ENCODE measurements at places on chromosomes 6 and 20.

- DNase-seq, result no peak
These were observed 57.8 kb upstream of the ARID1B start for GRCh38 chr6:156719395-156719719.

DNA sequence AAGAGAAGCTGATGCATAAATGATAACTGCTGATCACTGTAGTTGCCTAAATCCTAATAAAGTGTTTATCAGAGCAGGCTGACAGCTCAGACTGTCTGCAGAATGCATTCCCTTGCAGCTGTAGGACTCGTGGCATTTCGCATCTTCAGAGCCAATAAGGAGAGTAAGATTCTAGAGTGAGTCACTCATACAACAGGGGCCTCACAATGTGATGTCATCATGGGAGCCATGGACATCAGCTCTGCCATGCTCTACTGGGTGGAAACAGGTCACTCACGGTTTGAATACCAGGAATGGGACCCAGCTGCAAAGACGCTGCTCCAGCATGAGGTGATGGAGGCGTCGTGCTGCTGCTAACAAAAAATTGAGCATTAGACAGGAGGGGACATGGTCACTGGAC lies 7.4 kb downstream of the FAM209B start:
- no peak for DNase-seq

DNA sequence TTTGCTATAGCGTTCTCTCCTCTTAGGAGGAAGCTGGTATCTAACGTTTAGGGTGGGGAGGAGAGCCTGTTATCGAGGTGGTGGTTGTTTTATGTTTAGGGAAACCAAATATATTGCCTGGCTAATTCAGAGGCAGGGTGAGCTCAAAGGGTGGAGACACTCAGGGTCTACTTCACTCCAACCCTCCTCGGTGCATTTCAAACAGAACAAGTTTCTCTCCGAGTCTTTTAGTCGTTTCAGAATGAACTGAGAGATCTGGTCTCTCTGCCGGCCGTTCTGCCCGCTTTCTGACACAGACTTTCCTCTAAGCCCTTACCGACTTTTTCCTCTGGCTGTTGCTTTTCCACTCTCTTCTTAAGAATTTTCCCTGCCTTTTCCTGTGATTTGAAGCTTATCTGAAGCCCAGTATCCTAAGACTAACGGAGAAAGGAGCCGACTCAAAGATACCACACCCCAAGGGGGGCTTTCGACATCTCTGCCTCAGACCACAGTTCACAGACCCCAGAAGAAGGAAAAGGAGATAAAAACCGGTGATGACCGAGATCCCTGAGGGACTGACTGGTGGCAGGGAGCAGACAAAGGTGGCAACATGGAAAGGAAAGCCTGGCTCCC lies 865 bp downstream of the STK38 start:
- no peak for DNase-seq

DNA sequence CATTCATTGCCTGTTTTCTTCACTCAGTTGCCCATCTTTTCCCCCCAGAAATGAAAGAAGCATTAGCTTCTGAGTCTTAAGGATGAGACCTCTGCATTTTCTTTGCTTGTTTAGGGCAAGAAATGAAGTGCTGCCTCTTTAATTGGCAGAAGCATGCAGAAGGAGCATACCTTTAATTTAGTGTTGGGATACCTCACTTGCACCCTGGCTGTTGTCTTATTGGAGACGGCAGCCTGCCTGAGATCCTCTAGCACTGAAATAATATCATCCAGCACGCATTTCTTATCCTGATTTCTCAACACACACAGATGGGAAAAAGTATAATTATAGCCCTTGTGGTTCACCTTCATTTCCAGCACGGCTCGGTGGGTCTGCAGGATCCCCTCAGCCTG lies 43.1 kb downstream of the PTCHD4 start:
- no peak for DNase-seq

- no peak for DNase-seq
These were observed 3.7 kb upstream of the LPIN3 start for GRCh38 chr20:41336711-41337492.

- DNase-seq, result no peak
These were observed 27.9 kb upstream of the SPDEF start for GRCh38 chr6:34583861-34584604.

GRCh38 chr6:119297049-119297448 lies 52.5 kb downstream of the MAN1A1 start:
- no peak for DNase-seq

GRCh38 chr6:123941855-123942254 lies 138.2 kb downstream of the NKAIN2 start:
- DNase-seq, result no peak

DNA sequence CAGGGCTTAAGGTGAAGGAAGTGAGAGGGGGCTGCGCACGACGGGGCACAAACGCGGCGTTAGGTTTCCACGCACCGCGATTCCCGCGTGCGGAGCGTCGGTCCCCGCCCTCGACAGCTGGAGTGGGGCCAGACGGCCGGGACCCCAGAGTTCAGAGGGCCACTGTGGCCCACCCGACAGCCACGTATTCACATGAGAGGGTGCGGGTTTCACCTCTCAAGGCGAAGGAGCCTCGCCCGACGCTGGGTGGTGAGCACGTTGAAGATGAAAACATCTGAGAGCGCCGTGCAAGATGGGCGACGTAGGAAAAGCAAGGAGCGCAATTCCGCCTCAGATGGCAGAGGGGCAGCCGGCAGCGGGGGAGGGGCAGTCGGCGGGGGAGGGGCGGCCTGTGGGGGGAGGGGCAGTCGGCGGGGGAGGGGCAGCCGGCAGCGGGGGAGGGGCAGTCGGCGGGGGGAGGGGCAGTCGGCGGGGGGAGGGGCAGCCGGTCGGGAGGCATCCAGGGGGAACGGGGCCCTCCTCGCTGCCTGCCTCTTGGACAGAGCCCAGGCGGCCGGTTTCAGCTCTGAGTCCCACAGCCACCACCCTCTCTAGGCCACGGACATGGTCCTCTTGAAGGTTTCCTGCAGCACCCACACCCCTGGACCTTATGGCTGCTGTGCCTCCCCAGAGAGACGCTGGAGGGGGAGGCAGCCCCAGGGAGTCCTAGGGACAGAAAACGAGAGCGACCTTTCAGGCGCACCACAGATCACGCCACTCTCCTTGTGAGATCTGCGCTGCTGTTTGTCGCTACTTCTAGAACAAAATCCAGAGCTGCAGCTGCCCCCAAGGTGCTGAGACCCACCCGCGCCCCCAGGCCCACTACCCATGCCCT lies 113.7 kb downstream of the DLL1 start:
- DNase-seq, result no peak

GRCh38 chr6:142184307-142184706 lies 37.2 kb downstream of the VTA1 start:
- no peak for DNase-seq

DNA sequence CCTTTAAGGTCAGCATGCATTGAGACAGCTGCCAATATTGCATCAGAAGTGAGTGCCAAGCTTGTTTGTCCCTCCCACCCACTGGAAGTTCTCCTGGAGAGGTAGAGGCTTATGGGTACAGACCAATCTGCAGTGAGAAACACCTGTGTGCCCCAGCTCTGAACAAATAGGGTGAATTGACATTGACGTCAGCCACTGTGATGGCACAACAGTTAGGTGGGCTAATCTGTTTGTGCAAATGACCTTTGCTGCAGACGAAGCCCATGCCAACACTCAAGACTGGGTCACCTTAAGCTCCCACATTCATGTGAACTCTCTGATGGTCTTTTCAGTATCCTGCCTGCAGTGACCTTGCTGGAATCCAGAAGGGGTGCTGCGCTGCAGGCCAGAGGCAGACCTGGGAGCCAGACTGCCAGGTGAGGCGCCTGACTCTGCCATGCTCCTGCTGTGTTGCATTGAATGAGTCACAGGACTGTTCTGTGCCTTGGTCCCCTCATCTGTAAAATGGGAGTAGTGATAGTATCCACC lies 99.9 kb downstream of the ALDH8A1 start:
- no peak for DNase-seq

GRCh38 chr6:143349530-143349929 lies 101.0 kb downstream of the ADAT2 start:
- DNase-seq, result no peak

- DNase-seq, result no peak
These were observed 82.7 kb downstream of the FARS2 start for GRCh38 chr6:5343998-5344397.

DNA sequence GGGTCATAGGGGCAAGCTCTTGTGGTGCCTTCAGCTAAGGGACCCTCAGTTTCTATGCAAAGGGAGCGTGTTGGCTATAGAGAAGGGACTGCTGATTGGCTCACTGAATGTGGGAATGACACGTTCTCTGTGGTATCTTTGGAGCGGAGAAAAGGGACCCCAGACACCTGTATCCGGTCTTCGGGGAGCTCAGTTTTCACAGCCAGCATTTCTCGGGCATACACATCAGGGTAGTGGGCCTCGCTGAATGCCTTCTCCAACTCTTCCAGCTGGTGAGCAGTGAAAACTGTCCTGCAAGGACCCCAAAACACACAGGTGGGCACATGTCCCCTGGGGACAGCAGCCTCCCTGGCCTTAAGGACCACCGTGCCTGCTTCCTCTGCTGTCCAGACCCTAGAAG lies 3.3 kb downstream of the VSX1 start:
- DNase-seq, result no peak

- no peak for DNase-seq
These were observed 11.0 kb downstream of the GFRA4 start for GRCh38 chr20:3652221-3652620.

DNA sequence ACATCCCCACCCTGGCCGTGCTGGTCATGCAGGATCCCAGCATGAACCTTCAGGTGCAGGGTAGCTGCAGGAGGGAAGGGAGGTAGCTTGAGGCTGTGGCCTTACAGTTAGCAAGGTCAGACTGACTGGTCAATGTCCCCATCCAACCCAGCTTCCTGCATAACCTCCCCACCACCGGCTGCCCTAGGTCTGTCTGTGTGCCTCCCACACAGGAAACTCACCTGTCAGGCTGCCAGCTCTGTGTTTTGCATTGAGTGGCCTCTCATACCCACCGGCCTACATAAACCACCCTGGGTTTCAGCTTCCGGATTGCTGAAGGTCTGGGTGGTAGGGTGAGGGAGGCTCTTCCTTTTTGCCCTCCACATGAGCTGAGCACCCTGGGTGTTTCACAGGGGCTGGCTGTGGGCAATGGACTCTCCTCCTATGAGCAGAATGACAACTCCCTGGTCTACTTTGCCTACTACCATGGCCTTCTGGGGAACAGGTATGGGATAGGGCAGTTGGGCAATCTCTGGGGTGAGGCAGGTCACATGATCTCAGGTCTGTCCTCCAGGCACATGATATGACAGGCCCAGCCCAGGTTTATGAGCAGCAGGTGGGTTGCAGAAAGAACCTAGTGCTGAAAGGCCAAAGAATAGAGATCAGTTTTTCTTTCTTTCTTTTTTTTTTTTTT lies 1.8 kb downstream of the CTSA start:
- DNase-seq, result no peak

- DNase-seq, result no peak
These were observed 492.1 kb downstream of the MAFB start for GRCh38 chr20:40196846-40197436.

- no peak for DNase-seq
These were observed 328.7 kb downstream of the UTRN start for GRCh38 chr6:144613859-144614258.

GRCh38 chr20:10800288-10800687 lies 126.5 kb upstream of the JAG1 start:
- DNase-seq, result no peak

DNA sequence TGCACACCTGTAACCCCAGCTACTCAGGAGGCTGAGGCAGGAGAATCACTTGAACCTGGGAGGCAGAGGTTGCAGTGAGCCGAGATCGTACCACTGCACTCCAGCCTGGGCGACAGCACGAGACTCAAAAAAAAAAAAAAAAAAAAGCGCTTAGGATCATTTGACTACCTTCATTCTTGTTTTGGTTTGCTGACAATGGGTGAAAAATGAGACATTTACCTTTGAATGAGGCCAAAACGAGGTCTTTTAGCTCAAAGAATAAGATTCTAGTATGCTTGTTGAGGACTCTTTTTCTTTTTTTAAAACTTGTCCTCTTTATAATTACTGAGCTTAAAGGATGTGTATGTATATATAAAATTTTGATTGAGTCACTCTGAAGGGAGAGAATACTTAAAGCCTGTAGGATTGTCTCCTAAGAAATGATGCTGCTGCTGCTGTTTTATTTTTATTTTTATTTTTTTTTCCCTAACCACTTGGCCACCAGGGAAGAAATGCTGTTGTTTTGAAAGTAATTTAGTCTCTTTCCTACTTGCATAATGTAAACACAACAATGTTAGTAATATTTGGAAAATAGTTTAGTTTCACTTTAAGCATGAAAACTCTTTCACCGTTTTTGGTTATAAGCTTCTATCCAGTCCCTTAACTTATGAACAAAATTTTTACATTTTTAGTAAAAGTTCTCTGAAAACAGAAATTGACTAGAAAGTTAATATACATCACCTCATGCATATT lies 7.9 kb downstream of the UBR2 start:
- DNase-seq, result no peak

GRCh38 chr6:169724494-169725124 lies at the start of gene PHF10:
Gene PHF10 (minus strand): TSS chr6:169724500. CDS start chr6:169723931, 569 bp downstream.
- peak; percentile 63 for DNase-seq

- no peak for DNase-seq
These were observed 121.8 kb downstream of the COL9A1 start for GRCh38 chr6:70180901-70181599.

DNA sequence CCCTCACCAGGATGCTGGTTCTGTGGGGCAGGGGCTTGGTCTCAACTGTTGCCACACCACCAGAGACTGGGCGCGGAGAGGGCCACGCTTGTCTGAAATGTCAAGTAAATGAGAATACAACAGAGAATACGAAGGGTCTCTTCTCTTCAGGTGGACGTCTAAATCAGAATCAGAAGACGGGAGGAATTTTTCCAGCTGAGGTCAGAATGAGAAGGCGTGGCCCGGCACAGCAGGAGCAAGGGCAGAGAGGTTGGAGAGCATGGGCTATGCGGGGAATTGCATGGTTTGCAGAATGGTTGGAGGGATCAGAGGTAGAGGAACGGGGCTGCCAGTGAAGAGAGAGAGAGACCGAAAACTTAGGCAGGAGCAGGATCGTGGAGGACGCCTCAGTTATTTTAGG lies 337.9 kb downstream of the QKI start:
- no peak for DNase-seq

DNA sequence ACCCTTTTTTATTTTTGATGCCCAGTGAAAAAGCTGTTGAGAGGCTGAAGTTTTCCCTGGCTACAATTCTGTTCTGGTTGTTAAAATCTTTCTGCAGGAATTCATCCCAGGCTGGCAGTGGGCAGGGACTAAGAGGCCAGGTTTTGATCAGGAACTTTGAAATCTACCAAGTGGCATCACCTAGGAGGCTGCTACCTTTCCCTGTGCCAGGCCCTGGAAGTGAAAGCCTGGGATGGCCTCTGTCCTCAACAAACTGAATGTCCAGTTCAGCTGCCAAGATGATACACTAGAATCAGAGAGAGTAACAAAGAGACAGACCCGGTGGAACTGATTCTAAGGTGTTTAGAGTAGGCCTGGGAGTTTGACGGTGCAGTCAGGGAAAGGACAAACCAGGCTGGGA lies 596 bp downstream of the IYD start:
- DNase-seq, result no peak

DNA sequence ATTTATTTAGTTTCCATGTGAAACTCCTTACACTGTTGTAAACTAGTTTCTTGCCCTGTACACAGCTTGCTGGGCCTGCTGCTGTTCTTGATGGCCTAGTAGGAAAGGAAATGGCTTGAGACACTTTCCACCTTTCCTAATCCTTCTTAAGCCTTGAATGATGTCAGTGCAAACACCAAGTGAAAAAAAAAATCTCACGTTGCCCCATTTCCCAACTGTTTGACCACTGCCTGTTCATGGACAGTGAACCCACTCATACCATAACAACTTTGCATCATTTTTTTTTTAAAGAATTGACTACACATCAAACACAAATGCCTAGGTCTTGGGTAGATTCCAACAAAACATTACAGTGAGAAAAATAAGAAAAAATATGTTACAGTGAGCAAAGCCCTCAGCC lies 653.6 kb upstream of the FLRT3 start:
- no peak for DNase-seq

GRCh38 chr20:4880051-4880450 lies 121.3 kb downstream of the SLC23A2 start:
- DNase-seq, result no peak

Measured in stimulated activated CD4-positive, alpha-beta T cell treated with anti-CD3 and anti-CD28 coated beads, Interleukin-1b, Interleukin-23, amount 100 ng/mL, for 24 hours (primary cell).